ENCODE measurements at places on chromosomes 16 and 17. TPM values are rescaled to one million over a fixed set of nuclear protein-coding genes. Genes with fewer than 3 reads are reported as not detected.

DNA sequence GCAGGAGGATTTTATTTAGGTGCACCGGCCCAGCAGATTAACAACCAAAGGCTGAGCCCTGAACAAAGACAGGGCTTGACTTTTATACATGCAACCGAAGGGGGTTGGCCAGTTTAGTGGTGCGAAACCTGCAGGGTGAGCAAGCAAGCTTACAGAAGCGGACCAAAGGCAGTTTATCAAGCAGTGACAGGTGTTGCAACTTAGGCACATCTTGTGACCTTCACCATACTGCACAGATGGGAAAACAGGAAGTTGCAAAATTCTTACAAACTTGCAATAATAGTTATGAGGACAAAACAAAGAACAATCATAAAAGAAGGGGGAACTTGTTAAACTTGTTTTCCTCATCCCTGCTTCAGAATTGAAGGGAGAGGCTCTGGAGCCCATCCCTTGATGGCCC is 1265.1 kb downstream of the CDH8 start:
- no peaks in the 10 kb centered on the region for H3K36me3 ChIP-seq
- H3K4me1 ChIP-seq = no peaks in the 10 kb centered on the region
- H3K27me3 ChIP-seq = no peaks in the 10 kb centered on the region
- no peak for DNase-seq

GRCh38 chr17:43456661-43457361 is 27.0 kb upstream of the DHX8 start:
- H3K4me3 ChIP-seq = no peak overlapping the region
- H3K36me3 ChIP-seq = no peaks in the 10 kb centered on the region
- peaks cover 4% of the 10 kb centered on the region for H3K4me1 ChIP-seq
- DNase-seq = no peak
- H3K27ac ChIP-seq = no peak overlapping the region

DNA sequence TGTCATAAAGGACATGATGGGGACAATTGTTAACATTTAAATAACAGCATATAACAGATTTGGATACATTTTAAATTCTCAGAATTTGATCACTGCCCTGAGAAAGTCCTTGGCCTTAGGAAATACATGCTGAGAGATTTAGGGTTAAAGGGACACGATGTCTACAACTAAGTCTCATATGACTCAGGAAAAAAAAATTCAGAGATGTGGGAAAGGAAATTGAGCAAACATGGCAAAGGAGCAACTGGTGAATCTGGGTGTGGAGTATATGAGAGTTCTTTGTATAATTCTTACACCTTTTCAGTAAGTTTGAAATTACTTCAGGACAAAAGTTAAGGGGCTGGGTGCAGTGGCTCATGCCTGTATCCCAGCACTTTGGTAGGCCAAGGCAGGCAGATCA is 18.2 kb downstream of the MPP3 start:
- no peaks in the 10 kb centered on the region for H3K36me3 ChIP-seq
- no peak overlapping the region for H3K27ac ChIP-seq
- no peaks in the 10 kb centered on the region for H3K4me1 ChIP-seq
- no peak overlapping the region for H3K4me3 ChIP-seq

DNA sequence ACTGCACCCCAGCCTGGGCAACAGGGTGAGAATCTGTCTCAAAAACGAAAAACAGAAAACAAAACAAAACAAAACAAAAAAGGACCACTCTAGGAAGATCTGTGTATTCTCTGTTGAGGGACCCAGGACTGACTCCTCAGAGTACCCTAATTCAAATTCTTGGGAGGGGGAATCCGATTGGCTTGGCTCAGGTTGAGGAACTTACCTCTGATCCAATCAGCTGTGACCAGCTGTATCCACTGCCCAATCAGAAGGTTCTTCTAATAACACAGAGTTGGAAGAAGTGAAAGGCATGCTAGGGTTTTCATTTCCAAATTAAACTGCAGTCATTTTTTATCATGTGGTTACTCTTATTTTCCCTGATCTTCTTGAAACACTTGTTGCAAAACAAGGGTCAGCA is 105.9 kb upstream of the CACNG3 start:
- H3K4me3 ChIP-seq = no peak overlapping the region
- no peak overlapping the region for H3K27ac ChIP-seq
- no peak for DNase-seq
- peaks cover 14% of the 10 kb centered on the region for H3K4me1 ChIP-seq
- no peaks in the 10 kb centered on the region for H3K27me3 ChIP-seq

The NUPR1 gene
- not detected for total RNA-seq

The SEZ6L2 gene
- total RNA-seq = not detected

The CLEC18C gene
- not detected for total RNA-seq

The ZFP3 gene
- 2.4 TPM for total RNA-seq
